Activated naive CD4-positive, alpha-beta T cell treated with anti-CD3 and anti-CD28 coated beads, Interleukin-2, amount 50 U/mL, for 72 hours (primary cell): ENCODE measurements at places on chromosomes 5 and 9. TPM values are rescaled to one million over a fixed set of nuclear protein-coding genes. Genes with fewer than 3 reads are reported as not detected.

- no peak for DNase-seq
These were observed 12.5 kb upstream of the PTGER4 start for GRCh38 chr5:40667161-40667663.

- peak; percentile 81 for DNase-seq
These were observed 23.6 kb downstream of the CMBL start for GRCh38 chr5:10283927-10284635.

GRCh38 chr5:78211052-78211451 lies 83.4 kb downstream of the AP3B1 start:
- DNase-seq = no peak

DNA sequence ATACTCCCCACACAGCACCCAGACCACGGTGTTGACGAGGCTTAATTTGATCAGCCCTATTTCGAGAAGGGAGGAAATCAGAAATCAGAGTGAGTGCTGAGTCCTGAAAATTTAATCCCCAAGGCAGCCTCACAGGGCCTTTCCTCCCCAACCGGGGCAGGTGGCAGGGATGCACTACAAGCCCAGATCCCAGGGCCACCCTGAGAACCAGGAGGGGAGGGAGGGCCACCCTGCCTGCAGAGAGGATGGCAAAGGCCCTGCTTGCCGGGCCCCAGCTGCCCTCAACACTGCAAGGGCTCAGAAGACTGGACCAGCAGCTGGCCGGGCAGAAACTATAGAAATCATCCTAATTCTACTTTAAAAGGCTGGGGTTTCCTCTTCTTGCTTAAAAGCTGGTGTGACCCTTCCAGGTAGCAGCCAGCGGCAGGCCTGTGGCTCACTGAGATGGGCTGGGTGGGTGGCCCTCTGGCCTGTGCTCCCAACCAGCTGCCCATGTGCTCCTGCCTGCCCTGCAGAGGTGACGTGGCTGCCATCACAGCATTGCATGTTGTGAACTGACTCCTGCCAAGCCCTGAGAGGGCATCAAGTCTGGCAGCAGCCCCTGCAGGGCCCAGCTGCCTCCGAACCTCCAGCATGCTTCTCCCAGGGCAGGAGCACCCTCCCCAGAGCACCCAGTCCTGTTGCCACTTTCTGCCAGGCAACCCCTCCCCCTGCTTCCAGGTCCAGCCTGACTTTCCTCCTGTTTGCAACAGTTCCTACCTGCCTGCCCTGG lies 122.8 kb downstream of the ADAMTS2 start:
- peak; percentile 26 for DNase-seq

Gene PCDHB13
- not detected for total RNA-seq

Gene TAF11L10
- not detected for total RNA-seq

GRCh38 chr5:1513326-1514026 lies 10.3 kb downstream of the LPCAT1 start:
- DNase-seq = peak; percentile 42

- DNase-seq = no peak
These were observed 14.4 kb upstream of the TMED7 start for GRCh38 chr5:115640274-115640673.

GRCh38 chr9:87882627-87883026 lies at the start of gene SPATA31E1:
SPATA31E1 (plus strand) TSS chr9:87882877; CDS start chr9:87882892, 15 bp downstream.
- DNase-seq = no peak

GRCh38 chr9:109945573-109945972 lies 165.6 kb downstream of the PALM2AKAP2 start:
- no peak for DNase-seq

Gene DRD1
- total RNA-seq = not detected

Gene MYMK
- not detected for total RNA-seq

DNA sequence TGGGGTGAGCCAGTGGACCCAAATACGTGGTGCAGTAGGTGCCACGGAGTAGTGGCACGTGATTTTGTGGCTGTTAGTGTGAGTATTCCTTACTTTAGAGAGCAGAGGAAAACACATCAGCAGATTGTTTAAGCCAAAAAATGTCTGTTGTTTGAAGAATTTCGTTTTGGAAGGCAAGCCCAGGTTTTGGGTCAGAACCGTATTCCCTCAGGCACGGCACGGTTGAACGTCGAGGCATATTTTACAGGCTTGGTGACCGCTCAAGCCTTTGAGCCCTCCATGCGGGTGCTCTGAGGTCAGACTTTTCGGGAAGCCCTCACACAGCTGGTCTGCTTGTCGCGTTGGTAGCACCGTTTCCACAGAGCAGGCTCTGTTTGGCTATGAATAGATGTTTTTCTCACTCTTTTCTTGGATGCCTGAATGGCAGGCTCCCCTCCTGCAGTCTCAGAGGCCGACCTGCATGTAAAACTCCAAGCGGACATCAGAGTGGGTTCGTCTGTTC lies 27.2 kb downstream of the NEK6 start:
- no peak for DNase-seq

DNA sequence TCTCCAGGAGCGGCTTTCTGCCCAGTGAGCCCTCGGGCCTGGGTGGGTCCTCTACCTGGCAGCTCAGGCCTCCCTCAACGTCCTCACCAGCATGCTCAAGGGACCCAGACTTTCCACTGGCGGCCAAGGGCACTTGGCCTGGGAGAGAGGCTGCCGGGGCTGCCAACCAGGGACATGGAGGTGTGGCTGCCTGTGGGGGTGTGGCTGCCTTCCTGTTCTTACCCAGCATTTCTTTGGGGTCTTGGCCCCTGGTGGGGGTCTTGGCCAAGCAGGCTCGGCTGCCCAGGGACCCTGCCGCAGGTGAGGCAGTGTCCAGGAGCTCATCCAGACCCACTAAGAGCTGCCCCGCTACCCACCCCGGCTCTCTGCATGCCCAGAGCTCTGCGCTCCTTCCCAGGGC lies 7.2 kb upstream of the QSOX2 start:
- DNase-seq = no peak

Gene OBP2B
- not detected for total RNA-seq

DNA sequence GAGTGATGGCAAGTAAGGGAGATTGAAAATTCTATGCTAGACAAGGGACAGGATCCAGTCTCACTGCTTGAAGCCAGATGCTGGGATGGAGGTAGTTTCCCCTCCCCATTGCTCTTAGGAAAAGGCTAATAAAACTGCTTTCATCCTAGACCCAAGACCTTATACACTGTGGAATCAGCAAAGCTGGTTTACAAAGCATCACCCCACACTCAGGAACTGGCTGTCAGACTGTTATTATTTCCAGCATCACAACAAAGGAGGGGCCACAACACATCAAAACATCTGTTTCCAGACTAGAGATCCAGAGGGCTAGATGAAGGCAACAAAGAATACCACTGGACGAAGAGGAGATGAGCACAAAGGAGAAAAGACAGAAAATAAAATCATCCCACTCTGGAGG lies 364.6 kb upstream of the PTGER4 start:
- no peak for DNase-seq

- no peak for DNase-seq
These were observed 462.4 kb downstream of the PRR16 start for GRCh38 chr5:120926471-120926870.

Gene DBH
- not detected for total RNA-seq

Gene GABRA6
- total RNA-seq = not detected

- DNase-seq = no peak
These were observed 319.3 kb upstream of the RPS23 start for GRCh38 chr5:82597437-82597836.

Gene TCF7
- 93.5 TPM for total RNA-seq

- peak; percentile 46 for DNase-seq
These were observed 130.9 kb downstream of the C9orf50 start for GRCh38 chr9:129489838-129490582.

Gene TRPM6
- 0.31 TPM for total RNA-seq

Gene LCN1
- not detected for total RNA-seq

DNA sequence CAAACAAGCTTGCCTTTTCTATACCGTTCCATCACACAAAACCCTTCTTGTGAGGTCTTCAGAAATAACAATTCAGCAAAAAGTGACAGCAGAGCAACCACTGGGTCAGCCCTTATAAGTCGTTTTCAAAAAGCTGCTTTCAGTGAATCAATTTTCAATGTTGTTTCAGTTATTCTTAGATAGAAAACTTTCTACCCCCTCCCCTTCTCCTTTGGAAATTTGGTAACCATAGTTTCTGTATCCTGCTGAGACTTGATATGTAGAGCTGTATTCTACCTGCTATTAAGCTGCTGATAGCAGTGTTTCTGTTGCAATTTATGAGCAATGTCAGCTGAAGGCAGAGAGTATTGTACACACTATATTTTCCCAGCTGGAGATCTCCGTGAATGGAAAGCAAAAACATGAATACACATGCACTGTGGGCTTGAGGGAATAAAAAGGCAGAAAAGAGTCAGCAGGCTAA lies 75.7 kb downstream of the ZNF608 start:
- no peak for DNase-seq

Gene SCGB3A1
- not detected for total RNA-seq

- no peak for DNase-seq
These were observed 79.7 kb upstream of the ASTN2 start for GRCh38 chr9:117494401-117495090.

Gene CER1
- total RNA-seq = not detected

Gene CCNJL
- total RNA-seq = 0.07 TPM

Gene OR1K1
- not detected for total RNA-seq

GRCh38 chr9:114925672-114926071 lies 4.7 kb downstream of the TNFSF8 start:
- no peak for DNase-seq

Gene SLC45A2
- total RNA-seq = not detected

GRCh38 chr9:87613265-87614111 lies 112.4 kb upstream of the CTSL start:
- DNase-seq = no peak

DNA sequence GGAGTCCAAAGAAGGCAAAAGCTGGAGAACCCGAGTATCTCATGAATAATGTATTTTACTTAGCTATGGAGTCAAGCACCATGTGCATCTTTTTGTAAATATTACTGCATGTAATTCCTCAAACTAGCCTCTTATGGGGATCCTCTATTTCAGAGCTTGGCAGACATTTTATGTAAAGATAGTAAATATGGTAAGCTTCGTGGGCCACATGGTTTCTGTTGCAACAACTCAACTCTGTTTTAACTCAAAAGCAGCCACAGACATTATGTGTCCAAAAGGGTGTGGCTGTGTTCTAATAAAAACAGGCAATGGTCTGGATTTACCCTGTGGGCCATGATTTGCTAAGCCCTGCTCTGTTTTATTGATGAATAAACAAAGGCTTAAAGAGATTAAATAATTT lies 17.3 kb downstream of the DAPK1 start:
- DNase-seq = no peak

GRCh38 chr5:139482050-139482889 lies at the start of gene STING1:
STING1 (minus strand) TSS chr5:139482758; CDS start chr5:139481704, 1,054 bp downstream.
- DNase-seq = peak; percentile 89

DNA sequence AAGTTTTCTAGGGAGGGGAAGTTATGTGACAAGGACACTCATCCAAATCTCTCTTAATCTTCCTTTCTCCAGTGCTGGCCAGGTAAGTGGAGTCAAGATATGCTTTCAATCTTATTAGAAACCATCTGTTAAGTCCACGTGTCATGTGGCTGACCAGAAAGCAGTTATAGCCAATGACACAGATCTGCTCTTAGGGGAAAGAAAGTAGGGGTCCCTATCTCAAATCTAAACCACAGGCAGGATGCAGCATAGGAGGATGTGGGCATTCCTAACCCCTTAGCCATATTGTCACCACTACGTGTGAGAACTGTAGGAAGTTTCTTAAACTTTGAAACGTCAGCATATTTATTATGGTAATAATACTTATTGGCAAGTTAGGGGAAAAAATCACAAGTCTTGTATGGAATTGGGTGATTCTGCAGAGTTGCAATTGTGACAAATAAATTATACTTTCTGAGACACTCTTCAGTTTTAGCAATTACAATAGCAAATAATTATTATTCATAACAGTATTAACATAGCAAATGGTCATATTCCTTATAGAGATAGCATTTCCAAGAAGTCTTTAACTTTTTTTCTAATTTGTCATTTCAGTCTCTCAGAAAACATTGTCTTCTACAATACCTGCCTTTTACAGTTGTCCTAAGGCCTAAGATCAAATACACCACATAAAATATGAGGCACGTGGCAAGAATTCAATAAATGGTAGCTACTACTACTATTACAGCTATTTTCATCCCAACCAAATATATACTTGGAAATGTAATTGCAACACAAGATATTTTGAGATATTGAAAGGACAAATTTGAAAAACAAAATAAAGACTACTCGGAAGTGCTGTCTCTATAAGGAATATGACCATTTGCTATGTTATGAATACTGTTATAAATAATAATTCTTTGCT lies 236.9 kb downstream of the PDE4D start:
- no peak for DNase-seq

Gene RAI14
- 1.0 TPM for total RNA-seq

GRCh38 chr9:133818444-133818843 lies 80.3 kb upstream of the SARDH start:
- no peak for DNase-seq

Gene TMEM203
- 27.1 TPM for total RNA-seq

Gene GMCL2
- total RNA-seq = not detected
